NCI-H2107 (cell line): ENCODE measurements at places on chromosomes 1 and 21.

GRCh38 chr1:59477867-59478266 is 181.0 kb downstream of the FGGY start:
- DNase-seq: no peak

GRCh38 chr21:38847556-38847955 is 41.8 kb downstream of the ETS2 start:
- no peak for DNase-seq

GRCh38 chr1:236861560-236862218 is 66.6 kb downstream of the MTR start:
- DNase-seq: no peak

GRCh38 chr1:101022294-101022693 is 3.3 kb downstream of the DPH5 start:
- no peak for DNase-seq

DNA sequence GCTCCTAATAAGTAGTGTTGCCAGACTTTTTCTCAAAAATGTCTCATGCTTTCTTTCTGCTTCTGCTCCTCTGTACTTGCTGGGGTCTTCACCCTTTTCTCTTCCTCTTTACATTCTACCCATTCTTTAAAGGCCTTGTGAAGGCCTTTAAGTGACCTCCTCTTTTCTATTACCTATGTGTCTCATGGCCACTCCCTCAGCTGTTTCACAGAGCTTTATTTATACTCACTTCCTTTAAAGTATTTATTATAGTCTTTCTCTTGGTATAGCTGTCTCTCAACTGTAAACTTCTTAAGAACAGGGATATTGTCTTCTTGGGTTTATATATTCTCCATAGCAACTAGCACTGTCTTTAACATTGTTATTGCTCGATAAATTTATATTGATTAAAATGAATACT is 792 bp downstream of the GOLPH3L start:
- DNase-seq: no peak

DNA sequence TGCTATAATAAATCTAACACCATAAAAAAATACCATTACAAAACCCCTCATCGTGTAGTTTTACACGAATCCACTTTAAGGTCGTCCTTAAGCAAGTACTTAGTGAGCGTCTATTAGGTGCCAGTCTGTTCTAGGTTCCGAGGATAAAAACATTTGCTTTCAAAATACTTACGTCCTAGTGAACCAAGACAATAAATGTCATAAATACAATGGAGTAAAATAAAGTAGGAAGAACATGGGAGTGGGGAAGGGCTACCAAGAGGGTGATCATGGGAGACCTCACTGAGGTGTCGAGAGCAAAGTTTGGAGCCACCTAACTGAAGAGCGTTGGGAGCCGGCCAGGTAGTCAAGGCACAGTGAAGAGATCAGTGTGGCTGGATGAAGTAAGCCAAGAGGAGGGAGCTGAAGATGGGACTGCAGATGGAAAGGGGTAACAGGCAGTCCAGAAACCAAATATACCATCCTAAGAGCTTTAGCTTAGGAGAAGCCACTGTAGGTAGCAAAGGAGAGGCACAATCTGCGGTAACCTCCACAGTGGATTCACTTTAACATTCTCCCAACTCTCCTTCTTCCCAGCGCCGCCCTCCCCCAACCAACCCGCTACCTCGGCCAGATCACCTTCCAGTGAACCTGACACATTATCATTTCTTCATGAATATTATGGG is 684 bp downstream of the LTN1 start:
- no peak for DNase-seq

DNA sequence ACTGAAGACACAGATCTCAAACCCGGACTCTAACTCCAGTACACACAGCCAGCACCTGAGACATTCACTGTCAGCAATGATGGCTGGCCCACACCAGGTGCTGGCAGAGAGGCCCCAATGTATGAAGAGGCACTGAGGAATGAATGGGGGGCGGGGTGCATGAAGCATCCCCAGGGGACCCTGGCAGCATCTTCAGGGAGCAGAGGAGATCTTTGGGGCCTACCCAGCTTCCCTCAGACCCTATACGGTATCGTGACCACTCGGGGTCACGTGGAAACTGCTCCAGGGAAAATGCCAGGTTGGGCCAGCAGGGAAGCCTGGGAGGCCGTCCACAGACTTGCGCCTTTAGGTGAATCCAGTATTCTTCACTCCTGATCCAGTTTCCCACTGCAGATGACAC is 84.3 kb downstream of the NPHP4 start:
- no peak for DNase-seq

DNA sequence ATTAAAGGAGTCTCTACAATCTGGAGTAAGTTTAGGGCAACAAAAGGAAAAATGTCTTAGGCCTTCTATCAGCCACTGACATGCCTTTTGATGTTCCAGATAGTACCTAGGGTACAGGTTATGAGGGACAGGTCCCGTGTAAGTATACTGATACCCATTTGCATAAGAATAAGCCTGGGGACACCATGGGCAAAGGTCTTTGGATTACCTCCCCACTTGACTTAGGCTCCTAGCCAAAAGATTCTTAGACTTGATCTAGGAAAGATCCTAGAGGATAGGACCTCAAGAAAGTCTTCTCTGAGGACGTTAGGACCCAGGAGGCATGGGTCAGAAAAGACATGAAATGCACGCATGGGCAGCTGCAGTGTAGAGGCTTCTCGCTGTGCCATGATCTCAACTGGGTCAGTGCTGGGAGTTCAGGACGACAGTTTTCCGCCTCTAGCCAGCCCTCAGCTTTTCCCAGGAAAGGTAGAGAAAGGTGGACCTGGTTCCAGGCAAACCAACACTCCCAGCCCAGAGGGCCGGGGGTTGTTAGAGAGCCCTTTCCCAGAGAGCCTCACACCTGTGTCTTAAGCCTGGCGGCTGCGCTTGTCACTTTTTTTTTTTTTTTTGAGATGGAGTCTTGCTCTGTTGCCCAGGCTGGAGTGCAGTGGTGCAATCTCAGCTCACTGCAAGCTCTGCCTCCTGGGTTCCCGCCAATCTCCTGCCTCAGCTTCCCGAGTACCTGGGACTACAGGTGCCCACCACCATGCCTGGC is 26.6 kb downstream of the MSTO1 start:
- DNase-seq: no peak

GRCh38 chr1:9101510-9102146 is 27.3 kb downstream of the GPR157 start:
- DNase-seq: no peak

GRCh38 chr1:224635356-224635755 is 19.2 kb downstream of the CNIH3 start:
- no peak for DNase-seq

DNA sequence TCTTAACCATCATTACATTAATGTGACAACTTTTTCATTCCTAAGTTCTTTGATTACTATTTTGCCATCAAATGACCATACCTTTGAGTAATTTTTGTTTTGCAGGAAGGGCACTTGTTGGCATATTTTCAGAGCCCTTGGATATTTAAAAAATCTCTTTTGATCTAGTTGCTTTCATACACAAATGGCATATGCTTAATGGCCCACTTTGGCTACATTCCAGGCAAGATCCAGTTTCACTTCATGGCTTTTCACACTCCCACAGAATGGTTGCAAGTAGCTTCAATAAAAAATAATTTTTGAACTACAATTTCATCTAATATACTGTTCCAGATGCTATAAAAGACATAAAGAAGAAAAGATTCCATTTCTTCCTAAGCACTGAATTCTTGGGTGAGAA is 18.1 kb downstream of the ADAM30 start:
- DNase-seq: peak; percentile 44

GRCh38 chr1:161185732-161186311 is 8.5 kb upstream of the B4GALT3 start:
- no peak for DNase-seq

DNA sequence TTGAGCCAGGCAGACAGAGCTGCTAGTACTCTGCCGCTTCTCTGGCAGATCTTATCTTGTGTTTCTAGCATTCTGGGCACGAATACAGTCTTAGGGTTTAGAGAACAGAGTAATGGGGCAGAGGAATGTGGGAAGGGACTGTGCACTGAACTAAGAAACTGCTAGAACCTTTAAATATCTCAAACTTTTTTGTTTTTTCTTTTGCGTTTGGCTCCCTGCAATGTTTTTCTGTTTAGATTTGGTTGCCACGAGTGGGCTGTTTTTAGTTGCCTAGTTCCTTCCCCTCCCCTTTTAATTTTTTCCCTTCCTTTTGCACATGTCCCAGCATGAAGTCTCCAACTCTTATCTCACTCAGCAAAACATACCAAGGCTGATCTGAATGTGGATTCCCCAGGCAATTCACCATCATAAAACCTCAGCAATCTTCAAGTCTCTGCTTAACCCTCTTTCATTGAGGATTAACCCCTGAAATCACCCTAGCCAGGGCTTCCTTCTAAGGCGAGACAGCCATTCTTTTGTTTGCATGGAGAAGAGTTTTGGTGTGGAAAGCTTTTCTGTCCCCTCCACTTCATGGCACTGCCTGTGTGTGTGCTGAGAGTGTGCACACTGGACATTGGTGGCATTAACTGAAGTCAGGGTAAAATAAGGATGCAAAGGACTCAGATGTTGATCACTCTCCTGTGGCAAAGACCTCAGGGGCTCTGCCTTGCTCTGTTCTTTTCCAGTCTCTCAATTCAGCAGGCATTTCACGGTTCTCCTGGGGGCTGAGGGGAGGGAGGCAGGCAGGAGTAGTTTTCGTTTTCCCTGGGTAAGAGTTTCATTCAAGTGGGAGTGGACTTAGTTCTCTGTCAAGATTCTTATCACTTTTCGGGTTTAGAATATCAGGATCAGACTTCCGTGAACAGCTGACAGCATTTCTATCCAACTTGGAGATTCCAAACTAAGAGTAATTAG is 2.8 kb upstream of the ATF3 start:
- DNase-seq: no peak

GRCh38 chr1:63807046-63807445 is 33.2 kb downstream of the ROR1 start:
- no peak for DNase-seq

DNA sequence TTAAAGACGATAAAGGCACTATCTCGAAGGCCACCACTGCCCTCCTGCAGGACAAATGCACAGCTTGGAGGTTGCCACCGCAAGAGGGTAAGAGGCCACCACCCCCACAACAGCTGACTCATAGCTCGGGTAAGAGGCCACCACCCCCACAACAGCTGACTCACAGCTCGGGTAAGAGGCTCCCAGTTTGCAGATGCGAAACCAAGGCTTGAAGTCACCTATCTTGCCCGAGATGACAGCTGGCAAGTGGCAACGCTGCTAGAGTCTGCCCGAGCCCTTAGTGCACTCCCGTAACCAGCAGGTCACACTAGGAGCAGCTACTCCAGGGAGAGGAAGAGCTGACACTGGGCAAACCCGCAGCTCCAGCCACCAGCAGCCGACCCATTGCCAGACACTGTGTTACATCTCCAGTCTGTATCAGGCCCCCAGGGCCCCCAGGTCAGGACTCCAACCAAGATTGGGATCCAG is 17.1 kb upstream of the SPSB1 start:
- no peak for DNase-seq

- DNase-seq: no peak
Measured at GRCh38 chr1:68180441-68181164, 51.7 kb downstream of the WLS start.

GRCh38 chr1:229874609-229875008 is 192.4 kb upstream of the GALNT2 start:
- no peak for DNase-seq

DNA sequence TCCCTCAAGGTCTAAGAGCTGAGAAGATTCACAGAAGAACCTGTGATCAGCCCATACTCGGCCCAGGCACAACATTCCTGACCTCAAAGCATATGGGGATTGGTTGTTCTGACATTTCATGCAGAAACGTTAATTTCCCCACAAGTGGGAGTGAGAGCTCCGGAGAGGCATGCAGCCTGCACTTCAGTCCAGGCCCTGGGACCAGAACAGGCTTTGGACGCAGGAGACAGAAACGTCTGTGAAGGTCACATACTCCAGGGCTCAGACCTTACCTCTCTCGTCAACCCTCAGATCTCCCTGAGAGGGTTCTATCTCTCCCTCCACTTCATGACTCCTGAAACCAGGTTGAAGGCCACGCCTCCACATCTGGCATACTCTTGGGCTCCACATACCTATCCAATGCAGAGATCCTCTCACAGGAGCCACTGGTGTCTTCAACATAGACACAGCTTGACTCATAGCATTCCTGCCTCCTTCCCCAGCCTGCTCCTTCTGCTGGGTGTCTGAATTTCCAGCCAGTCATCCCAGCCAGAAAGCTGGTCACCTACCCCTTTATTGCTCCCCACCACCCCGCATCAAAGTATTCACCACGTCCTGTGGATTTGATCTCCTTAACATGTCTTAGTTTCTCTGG is 149.2 kb downstream of the OMA1 start:
- no peak for DNase-seq

DNA sequence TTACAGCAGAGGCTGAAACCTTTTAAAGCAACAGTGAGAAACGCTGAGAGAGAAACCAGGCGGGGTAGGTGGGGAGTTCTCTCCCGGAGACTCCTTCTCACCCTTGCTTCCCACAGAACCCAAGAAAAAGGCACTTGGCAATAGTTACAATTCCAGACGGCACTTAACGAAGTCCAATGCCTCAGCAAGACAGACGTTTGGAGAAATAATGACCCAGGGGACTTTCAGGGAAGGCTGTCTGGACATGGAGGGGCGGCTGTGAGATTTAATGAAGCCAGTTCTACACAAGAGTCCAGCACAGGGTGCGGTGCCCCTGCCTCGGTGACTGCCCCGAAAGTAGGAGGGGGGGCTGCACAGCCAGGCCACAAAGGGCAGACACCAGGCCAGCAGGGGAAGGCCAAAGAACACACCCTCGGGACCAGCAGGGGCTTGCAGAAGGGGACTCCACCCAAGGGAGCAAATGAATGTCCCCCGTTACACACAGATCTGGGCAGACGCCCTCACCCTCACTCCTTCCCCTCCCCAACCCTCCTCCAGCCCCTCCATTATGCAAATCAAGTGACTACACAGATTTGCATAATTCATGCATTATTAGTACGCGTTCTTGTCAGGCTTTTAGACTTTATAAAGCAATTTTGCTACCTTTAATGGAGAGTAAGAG is 26.3 kb downstream of the KCNN3 start:
- DNase-seq: no peak

DNA sequence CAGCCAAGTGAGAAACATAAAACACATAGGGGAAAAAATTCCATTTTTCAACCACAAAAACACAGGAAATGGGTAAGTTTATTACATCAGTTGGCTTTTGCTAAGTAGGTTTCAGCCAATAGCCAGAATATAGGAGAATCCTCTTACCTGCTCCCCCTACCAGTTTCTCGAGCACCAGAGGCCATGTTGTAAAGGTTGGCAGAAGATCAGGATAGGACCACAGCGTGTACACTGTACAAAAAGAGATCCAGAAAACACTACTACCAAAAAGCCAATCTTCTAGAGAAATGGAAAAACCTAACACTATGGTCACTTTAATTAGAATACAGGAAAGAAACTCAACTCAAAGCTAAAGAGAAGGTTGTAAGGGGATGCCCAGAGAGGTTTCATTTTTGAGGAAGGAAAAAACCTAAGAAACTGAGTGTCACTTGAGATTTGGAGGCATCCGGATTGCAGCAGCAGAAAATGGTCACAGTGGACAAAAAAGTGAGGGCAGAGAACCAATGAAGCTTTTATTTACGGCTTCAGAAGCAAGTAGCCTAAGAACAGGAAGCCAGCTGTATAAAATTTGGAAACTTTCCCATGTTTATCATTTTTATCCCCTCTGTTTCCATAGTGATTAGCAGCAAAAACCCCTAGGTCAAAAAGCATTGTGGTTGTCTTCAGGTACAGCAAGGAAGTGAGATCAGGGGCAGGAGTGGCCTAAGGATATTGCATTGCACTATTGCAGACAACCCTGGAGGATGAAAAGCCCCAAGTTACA is 2.9 kb downstream of the EIF2D start:
- no peak for DNase-seq
